ENCODE measurements at places on chromosomes 7 and 10.

GRCh38 chr10:132459301-132460003 lies 62.5 kb downstream of the PWWP2B start:
- no peak for DNase-seq

DNA sequence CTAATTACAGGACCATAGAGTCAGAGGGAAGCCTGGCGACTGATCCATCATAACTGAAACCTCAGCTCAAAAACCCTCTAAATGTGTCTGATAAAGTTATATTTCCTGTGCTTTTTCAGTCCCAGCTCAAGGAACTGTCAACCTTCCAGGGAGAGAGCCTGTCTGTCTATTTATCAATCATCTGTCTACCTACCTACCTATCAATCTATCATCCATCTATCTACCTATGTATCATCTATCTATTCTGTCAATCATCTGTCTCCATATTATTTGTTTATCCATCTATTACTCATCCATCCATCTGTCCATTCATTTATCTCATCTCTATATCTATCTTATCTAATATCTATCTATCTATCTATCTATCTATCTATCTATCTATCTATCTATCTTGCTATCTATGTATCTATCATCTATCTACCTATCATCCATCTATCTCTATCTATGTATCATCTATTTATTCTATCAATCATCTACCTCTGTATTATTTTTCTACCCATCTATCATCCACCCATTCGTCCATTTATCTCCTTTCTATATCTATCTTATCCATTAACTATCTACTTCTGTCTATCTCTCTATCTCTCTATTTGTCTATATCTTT lies 161.4 kb downstream of the PRKCQ start:
- DNase-seq = no peak

GRCh38 chr7:117227091-117227490 lies 95.8 kb downstream of the WNT2 start:
- no peak for DNase-seq

GRCh38 chr7:77321300-77321699 lies 94.8 kb downstream of the GSAP start:
- DNase-seq = no peak

DNA sequence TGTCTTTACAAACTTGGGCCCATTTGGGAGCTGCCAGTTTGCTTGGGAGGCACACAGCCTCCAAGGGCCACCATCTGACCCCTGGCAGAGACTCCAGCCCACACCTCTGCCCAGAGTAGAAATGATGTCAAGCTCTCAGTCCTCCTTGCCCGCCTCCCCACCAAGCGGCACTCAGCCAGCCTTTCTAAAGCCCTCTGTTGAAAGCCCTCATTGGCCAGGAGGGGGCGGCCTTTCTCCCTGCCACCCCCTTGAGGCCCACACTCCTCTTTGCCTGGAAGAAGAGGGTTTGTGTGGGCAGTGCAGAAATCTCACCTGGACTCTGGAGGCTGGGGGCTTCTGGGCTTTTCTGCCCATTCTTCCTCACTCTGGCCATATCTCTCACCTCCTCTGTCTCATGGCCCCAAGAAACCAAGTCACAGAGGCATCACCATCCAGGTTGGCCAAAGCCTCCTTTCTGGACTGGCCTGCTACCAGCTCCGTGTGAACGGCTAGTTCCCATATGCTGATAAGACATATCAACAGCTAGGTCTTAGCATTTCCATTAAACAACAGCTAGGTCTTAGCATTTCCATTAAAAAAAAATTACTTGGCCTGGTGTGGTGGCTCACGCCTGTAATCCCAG lies 36.1 kb downstream of the UBTD1 start:
- no peak for DNase-seq

GRCh38 chr7:143435266-143435665 lies 8.0 kb upstream of the TAS2R60 start:
- DNase-seq = no peak

GRCh38 chr7:85176197-85176596 lies 10.7 kb downstream of the SEMA3D start:
- DNase-seq = no peak

DNA sequence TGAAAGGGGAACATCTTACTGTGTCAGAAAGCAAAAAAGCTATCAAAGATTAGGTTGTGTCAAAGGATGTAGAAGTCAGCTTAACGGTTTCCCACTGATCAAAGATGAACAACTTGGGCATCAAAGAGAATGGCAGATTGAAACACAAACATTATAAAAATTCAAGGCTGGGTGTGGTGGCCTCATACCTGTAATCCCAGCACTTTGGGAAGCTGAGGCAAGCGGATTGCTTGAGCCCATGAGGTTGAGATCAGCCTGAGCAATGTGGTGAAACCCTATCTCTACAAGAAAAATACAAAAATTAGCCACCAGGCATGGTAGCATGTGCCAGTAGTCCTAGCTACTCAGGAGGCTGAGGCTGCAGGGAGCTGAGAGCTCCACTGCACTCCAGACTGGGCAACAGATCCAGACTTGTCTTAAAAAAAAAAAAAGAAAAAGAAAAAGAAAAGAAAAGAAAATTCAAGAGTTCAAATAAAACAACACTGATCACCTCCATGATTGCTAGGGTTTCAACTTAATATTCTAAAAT lies 34.5 kb downstream of the RTKN2 start:
- no peak for DNase-seq

Data from CD4-positive, alpha-beta T cell (primary cell).